ENCODE measurements at places on chromosomes 5 and 9. TPM values are rescaled to one million over a fixed set of nuclear protein-coding genes. Genes with fewer than 3 reads are reported as not detected.
A peak's percentile ranks its signal among the peaks of the same experiment; 100 is the strongest.

Gene CRHBP
- 0.08 TPM for polyA plus RNA-seq

Gene PGM5
- polyA plus RNA-seq = 0.14 TPM

Gene FGF1
- polyA plus RNA-seq = not detected

Gene PRUNE2
- 15.8 TPM for polyA plus RNA-seq

DNA sequence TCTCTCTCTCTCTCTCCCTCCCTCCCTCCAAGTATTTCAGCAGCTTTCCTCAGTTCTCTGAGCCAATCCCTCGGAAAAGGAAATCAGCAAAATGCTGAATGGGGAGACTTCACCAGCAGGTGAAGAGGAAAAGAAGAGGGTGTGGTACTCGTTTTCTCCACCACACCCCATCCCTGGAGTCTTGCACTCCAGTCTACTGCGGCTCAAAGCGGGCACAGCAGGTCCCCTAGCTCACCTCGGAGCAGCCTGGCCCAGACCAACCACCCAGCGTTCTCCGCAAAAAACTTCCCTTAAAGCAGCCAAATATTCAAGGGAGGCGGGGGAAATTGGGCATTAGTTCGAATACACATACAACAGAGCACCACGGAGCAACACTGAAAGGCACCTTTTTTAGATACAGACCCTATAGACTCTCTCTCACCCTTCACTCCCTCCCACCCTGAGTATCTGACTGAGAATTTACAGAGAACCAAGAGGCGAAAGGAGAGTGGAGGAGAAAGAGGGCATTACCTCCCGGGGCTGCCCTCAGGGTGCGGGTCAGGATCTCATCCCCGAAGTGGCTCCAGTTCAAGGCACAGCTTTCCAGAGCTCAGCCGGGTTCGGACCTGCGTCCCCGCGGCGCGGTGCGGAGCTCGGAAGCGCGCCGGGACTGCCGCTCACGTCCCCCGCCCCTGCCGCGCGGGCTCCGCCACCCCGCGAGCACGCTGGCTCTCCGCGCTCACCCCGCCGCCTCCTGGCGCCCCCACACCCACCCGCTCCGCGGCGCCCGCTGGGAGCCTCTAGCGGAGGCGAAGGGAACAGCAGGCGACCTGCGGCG, 1638.5 kb upstream of the C9orf72 start:
- H3K27me3 ChIP-seq = peaks cover 28% of the 10 kb centered on the region
- no peak overlapping the region for H3K27ac ChIP-seq
- no peak overlapping the region for H3K4me3 ChIP-seq
- H3K36me3 ChIP-seq = no peaks in the 10 kb centered on the region
- no peaks in the 10 kb centered on the region for H3K4me1 ChIP-seq
- DNase-seq = peak; percentile 1

DNA sequence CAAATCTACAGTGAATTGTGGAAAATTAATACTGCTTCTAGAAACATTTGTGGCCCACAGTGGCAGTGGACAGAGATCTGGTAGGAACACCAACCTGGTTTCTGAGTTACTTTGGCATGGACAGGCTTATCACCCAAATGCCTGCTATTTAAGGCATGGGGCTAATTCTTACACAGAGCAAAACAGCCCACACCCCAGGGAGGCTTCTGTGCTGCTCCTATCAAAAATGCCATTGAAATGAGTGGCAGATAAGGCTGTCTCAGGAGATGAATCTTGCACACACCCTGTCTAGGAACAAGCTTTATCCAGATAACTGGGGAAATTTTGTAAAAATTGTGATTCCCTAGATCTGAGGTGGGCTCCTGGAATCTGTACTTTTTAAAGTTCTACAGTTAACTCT, 307.1 kb downstream of the TLE1 start:
- H3K4me1 ChIP-seq = no peaks in the 10 kb centered on the region
- H3K4me3 ChIP-seq = no peak overlapping the region
- no peak overlapping the region for H3K27ac ChIP-seq

DNA sequence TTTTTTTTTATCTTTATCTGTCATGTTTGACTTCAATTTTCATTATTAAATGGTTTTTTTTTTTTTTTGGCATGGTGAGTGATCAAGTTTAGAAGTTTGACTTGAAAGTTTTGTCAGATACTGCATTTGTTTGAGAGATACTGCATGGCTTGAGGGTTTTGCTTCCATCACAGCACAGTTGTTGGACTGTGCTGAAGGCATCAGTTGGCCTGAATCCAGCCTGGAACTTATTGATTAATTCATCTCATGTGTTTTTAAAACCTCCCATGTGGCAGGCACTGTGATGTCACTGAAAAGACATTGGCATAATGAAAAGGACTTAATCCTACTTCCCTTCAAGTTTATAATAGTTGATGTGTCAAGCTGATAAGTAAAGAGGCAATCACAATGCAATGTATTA, 128.4 kb downstream of the FGF10 start:
- no peaks in the 10 kb centered on the region for H3K27me3 ChIP-seq
- H3K4me3 ChIP-seq = no peak overlapping the region
- H3K4me1 ChIP-seq = no peaks in the 10 kb centered on the region
- H3K27ac ChIP-seq = no peak overlapping the region
- no peak for DNase-seq

DNA sequence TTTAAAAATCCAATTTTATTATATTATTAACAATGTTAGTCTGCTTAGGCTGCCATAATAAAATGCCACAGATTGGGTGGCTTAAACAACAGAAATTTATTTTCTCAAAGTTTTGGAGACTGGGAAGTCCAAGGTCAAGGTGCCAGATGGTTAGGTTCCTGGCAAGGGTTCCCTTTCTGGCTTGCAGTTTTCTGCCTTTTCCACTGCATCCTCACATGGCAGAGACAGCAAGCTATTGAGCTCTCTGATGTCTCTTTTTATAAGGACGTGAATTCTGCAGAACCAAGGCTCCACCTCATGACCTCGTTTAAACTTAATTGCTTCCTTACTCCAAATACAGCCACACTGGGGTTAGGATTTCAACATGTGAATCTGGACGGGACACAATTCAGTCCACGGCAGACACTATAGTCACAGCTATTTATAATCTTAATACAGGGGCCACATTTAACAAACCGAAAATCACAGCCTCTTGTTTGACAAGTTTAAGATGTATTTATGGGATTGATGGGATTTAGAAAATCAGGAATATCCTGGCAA, 174.9 kb upstream of the PUM3 start:
- no peaks in the 10 kb centered on the region for H3K4me1 ChIP-seq
- no peaks in the 10 kb centered on the region for H3K27me3 ChIP-seq
- H3K27ac ChIP-seq = no peak overlapping the region
- DNase-seq = no peak

DNA sequence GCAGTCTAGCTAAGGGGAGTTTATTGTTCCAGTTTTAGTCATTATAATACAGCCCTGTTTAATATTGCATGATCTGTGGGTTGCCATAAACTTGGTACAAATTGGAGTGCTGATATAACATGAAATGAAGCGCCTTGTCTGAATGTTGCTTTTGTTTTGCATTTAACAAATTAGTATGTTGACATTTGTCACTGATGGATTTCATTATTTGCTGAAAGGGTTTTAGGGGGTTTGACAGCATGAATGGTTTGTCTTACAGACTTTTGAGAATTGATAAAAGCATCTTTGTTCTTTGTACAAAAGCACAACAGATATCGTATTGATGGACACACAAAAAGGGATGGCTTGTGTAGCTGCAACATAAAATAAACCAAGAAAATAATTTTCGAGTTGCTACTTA, 178.3 kb downstream of the AOPEP start:
- DNase-seq = no peak
- no peaks in the 10 kb centered on the region for H3K27me3 ChIP-seq
- no peak overlapping the region for H3K4me3 ChIP-seq
- H3K4me1 ChIP-seq = peaks cover 15% of the 10 kb centered on the region
- H3K27ac ChIP-seq = no peak overlapping the region

DNA sequence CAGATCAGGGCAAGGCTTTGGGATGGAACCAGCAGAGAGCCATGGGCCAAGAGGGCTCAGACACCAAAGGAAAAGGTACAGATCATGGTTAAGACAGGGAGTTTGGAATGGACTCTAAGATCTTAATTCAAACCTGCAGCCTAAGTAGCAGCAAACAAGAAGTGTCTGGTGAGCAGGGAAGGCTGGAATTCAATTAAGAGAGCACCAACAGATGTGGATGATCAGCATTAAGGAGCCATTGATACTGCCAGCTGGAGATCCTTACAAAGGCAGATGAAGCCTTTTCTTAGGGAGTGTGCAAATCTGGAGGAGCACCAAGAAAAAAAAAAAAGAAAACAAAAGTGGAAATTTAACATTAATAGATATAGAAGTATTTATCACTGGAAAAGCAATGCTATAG, 516.8 kb downstream of the RASEF start:
- no peaks in the 10 kb centered on the region for H3K4me1 ChIP-seq
- H3K36me3 ChIP-seq = no peaks in the 10 kb centered on the region
- H3K27me3 ChIP-seq = no peaks in the 10 kb centered on the region
- H3K27ac ChIP-seq = no peak overlapping the region
- DNase-seq = no peak
- H3K4me3 ChIP-seq = no peak overlapping the region
